ENCODE measurements at places on chromosomes 5 and 9.

DNA sequence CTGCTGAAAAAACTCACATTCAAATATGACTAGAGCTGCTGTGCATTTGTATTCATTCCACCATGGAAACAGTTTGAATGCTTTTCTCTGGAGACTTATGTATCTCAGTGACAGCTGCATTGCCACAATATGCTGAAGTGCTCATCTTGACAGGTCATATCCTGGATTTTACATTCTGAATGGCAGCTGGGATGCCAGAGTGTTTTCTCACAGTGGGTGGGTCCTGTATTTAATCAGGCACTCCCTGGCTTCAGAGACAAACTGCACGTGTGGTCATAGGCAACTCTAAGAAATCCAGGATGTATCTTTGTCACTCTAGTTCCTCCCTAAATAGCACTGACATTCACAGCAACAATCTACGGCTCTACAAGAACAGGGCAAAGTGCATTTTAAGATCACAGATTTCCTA, 75.6 kb downstream of the ST8SIA4 start:
- DNase-seq = peak; percentile 60

DNA sequence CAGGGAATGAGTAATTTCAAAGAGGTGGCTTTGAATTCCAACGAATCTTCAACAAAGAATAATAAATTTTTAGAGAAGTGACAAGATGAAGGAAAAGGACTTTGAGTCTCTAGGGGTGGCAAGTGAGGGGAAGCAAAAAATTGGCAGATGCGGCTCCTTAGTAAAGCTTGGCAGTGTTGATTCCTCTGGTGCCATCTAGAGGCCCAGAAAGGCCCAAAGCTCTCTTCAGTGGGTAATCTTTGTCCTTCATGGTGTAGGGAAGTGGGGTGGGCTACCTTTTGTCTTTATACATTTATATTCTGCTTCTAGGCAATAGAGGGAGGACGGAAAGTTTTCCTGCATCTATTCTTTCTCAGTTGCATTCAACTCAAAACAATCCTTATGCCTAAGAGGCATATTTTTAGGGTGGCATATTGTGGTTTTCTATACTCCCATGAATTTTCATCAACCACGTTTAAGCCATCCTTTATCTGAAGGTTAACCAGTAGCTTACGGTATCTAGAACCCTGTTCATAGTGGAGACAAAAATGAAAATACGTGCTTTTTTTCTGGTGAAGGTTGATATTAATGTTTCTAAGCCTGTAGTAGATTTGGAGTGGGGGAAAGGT, 17.5 kb upstream of the ROPN1L start:
- peak; percentile 52 for DNase-seq

GRCh38 chr5:125713109-125713805, 710.0 kb upstream of the GRAMD2B start:
- DNase-seq = no peak

GRCh38 chr9:105822814-105823213, 128.5 kb downstream of the TMEM38B start:
- no peak for DNase-seq

- DNase-seq = no peak
Measured at GRCh38 chr5:37842048-37842447, 2.2 kb upstream of the GDNF start.
